CD4-positive, alpha-beta T cell treated with Interleukin-12 subunit alpha and Interleukin-12 subunit beta, for 1 hour (primary cell): ENCODE measurements at places on chromosomes 4 and X.

- DNase-seq, result no peak
These were observed 75.8 kb downstream of the PPP3CA start for GRCh38 chr4:101271516-101271915.

DNA sequence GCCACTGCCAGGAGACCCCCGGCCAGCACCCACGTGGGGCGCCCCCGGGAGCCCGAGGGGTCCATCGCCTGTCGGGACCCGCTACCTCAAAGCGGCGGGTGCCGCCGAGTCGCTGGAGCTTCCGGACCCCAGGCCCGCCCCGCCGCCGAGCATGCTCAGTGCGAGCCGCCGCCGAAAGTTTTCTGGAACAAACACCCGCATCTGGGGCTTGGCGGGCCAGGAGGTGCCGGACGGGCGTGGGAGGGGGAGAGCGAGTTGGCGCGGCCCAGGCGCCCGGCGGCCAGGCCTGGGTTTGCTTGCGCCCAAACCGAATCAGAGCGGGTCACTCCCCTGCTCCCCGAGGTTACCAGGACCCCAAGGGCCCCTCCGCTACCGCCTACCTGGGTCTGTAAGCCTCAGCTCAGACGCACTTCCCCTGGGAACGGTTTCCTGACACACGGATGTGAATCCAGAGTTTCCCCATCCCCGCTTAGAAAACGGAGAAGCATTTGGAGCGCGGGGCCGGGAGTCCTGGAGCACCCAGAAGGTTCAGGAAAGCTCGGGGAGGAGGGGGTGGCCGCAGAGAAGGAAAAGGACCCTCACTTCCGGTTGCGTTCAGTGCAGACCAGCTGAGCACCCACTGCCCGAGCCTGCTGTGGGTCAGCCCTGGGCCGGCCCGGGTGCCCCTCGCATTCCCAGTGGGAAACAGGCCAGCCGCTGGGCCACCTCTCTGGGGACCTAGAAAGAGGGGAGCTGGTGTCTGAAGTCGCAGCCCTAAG lies at the start of gene EVC2:
EVC2 (minus strand) TSS at position 111 of the 758 bp plus-strand sequence; CDS start at position 65, 46 bp downstream.
- DNase-seq, result peak; percentile 14

DNA sequence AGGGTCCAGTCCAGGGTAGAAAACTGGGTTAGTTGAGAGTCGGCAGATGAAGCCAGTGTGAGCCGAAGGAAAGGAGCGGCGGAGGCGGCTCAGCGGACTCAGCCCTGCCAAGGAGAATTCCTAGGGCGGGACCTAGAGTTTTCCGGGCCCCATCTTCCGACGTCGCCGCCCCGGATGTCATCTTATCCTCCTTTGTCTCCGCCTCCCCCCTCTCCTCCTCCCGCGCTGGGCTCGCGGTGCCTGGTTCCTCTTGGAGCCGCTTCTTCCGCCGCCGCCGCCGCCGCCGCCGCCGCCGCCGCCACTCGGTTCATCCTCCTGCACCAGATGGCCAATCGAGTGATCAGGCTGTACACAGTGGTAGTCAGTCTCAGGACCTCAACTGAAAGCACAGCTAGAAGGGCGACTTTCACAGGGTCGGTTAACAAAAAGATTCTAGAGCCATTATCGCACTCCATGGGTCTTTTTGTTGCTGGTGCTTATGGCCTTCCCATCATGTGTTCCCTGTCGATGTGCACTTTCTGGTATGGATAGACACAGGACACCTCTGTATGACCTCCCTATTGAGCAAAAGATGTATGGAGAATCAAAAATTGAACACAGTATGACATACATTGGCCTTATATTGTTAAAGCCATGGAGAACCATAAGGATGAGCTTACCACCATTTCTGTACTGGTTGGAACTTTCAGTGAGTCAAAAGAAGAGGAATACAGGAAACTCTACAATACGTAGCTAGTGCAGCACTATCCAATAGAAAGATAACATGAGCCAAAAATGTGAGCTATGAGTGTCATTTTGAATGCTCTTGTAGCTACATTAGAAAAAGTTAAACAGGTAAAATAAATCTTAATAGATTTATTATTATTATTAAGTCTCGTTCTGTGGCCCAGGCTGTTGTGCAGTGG lies 32.4 kb upstream of the THOC2 start:
- DNase-seq, result peak; percentile 48

DNA sequence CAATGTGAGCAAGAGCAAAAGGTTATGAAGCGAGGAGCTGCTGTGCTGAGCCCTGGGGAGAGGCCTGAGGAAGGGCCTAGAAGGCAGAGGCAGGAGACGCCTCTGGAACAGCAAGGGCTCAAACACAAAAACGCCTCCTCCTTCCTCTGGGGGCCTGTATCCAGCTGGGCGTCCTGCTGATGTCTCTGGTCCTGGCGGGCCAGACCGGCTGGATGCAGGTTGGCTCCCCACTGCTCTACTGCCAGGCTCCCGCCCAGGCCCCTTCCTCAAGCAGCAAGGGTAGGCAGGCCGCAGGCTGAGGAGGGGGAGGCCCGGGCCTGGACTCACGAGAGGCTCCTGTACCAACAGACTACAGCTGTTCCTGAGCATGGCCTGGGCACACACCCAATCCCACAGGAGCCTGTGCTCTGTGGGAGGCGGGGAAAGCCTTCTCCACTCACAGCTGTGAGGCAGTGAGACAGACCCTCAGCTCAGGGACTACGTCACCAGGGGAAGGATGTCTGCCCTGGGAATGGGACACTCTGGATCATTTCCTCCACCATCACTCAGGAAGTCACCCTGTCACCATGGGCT lies 2.3 kb downstream of the HAUS7 start:
- no peak for DNase-seq

- peak; percentile 33 for DNase-seq
These were observed 19.9 kb downstream of the COPS4 start for GRCh38 chr4:83054928-83055327.

DNA sequence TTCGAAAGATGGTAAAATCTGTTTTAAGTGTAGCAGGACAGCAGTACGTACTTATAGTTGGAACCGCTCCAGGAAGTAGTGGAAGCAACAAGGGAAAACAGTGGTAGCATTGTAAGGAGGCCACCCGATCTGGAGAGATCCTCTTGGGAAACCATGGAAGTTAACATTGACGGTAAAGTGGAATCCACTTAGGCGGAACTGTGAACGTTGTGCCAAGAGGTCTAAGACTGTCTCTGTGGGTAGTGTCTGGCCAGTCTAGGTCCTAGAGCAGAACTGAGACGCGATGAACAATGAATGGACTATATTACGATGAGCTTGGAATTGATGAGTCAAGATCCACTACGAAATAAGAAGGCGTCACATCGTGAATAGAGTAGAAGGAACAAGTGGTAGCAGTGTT lies 124.0 kb downstream of the TENM3 start:
- DNase-seq, result no peak

- DNase-seq, result no peak
These were observed 62.4 kb downstream of the JADE1 start for GRCh38 chr4:128871948-128872347.

DNA sequence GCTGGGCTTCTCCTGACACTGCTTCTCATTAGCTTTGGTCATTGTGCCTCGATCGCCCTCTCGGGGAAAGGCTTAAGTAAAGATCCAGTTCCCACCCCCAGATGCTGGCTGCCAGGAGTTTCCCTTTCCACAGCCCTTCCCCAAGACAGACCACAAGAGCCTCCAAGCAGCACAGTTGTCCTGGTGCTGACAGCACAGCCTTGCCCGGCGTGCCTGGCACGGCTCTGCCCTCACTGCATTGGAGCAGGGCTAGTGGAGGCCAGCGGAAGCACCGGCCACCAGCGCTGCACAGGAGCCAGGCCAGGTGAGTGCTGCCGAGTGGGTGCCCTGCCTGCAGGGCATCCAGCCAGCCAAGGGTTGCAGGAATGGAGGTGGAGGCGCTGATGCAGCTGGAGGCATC lies 9.7 kb upstream of the MSANTD1 start:
- no peak for DNase-seq

DNA sequence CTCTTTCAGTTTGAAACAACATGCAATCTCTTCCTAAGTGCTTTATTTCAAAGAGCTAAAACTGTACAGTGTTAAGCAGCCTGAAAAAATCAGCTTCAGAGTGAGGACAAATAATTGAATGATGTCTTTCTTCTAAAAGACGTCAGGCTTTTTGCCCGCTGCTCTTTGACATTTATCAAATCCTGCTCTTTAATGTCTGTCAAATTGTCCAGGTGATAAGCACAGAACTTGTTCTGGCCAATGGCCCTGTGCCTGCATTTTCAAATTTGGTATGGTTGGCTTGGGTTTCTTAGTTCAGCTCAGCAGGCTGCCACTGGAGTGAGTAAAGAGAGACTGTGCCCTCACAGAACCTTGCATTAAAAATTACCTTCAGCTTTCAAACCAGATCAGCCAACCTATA lies 712.9 kb upstream of the LCORL start:
- DNase-seq, result no peak

GRCh38 chr4:69126024-69126423 lies 29.8 kb downstream of the UGT2B7 start:
- no peak for DNase-seq

DNA sequence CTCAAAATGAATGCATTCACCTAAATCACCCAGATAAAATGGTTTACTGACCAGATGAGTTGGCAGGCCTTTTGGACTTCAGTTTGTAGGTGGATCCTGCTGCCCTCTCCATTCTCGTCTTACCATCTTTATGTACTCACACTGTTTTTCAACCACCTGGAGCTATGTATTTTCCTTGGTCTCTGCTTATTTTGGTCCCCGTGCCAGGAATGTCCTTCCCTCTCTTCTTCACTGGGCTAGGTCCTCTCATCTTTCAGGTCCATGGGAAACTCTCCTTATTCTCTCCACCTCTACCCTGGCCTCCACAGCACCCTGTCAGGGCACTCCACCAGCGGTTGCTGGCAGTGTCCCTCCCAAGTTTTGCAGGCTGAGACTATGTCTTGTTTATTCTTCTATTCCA lies 2.6 kb downstream of the GPRIN3 start:
- no peak for DNase-seq

GRCh38 chrX:8304668-8305067 lies 133.6 kb upstream of the VCX2 start:
- DNase-seq, result no peak

GRCh38 chrX:68719181-68719903 lies 71.9 kb downstream of the STARD8 start:
- DNase-seq, result no peak

DNA sequence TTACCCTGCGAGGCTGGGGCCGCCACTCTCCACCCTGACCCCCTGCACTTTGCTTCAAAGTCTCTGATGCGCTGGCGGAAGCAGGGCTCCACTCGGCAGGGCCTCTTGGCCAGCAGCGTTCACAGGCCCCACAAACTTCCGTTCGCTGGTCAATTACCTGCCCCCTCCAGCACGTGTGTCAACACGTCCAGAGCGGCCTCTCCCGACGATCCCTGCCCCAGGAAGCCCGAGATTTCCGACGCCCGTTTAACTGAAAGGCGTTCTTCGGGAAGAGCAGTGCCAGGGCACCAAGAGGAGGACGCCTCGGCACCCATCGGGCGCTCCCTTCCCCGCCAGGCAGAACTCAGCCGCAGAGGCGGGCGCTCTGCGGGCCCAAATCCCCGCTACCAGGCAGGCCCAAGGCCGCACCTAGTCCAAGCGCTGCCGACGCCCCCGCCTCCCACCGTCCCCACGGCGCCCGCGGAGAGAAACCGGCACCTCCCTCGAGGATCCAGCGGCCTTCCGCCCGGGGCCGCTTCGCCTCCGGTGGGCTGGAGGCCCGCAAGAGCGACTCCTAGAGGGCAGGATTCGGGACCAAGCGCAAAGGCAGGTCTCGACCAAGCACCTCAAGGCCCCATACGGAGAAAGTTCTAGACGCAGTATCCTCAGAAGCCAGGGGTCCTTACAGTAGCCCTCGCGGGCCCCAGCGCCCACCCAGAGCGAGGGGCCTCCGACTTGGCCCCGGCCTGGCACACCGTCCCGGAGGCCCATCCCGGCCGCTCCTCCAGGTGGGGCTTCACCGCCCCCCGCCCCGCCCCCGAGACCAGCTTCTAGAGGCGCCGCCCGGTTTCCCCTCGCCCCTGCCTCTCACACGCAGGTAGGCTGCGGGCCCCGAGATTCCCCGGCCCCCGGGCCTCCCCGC lies 586 bp downstream of the BCAP31 start:
- DNase-seq, result peak; percentile 49

DNA sequence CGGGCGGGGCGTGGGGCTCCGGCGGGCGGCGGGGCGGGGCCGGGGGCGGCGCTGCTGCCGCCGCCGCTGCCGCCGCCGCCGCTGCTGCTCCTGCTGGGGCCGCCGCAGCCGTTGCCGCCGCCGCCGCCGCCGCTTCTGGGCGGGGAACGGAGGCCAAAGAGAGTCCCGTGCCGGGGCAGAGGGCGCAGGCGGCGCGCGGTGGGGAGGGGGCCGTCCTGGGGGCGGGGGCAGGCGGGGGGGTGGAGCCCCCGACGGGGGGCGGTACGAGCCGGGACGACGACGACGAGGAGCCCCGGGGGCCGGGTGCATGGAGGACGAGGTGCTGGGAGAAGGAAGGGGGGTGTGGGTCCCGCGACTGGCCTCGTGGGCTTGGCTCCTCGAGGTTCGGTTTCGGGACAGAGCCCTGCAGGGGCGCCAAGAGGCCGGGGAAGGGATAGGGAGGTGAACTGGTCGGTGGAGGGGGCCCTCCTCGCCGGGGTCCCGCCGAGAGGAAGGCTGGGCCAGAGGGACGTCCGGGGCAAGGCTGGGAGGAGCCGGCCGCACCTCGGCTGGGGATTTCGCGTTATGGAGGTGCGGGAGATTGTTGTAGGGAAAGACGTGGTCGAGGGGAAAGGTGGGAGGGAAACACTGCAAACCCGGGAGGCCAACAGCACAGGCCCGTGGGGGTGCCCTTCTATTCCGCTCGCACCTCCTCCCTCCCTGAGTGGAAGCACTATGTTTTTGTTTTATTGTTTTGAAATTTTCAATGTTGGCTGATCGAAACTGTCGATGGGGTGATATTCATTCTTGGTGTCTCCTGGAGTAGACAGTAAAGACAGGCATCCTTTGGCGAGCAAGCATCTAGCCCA lies 1.9 kb downstream of the BCORL1 start:
- DNase-seq, result peak; percentile 58

DNA sequence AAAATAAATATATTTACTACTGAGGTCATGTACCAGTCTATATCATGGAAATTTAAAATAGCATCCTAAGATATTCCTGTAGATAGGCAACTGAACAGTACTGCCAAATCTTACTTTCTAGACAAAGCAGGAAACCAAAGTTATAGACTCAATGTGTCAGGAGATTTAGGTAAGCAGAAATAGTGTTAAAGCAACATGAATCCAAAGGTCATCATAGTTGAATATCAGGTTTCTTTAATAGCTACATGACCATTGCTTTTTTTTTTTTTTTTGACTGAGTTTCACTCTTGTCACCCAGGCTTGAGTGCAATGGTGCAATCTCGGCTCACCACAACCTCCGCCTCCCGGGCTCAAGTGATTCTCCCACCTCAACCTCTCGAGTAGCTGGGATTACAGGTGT lies 20.2 kb upstream of the ACSL4 start:
- no peak for DNase-seq

GRCh38 chrX:9318213-9318612 lies 146.6 kb upstream of the TBL1X start:
- peak; percentile 27 for DNase-seq

GRCh38 chr4:2366252-2367192 lies 51.9 kb downstream of the ZFYVE28 start:
- no peak for DNase-seq

GRCh38 chr4:140138428-140138827 lies 15.6 kb downstream of the MAML3 start:
- no peak for DNase-seq
